Activated naive CD4-positive, alpha-beta T cell treated with anti-CD3 and anti-CD28 coated beads, Interleukin-2, amount 10 ng/mL, durations not matched to agents 7 days and 5 days (primary cell): ENCODE measurements at places on chromosomes 6 and 20.

GRCh38 chr6:105196076-105196475 is 16.3 kb upstream of the POPDC3 start:
- no peak for DNase-seq

DNA sequence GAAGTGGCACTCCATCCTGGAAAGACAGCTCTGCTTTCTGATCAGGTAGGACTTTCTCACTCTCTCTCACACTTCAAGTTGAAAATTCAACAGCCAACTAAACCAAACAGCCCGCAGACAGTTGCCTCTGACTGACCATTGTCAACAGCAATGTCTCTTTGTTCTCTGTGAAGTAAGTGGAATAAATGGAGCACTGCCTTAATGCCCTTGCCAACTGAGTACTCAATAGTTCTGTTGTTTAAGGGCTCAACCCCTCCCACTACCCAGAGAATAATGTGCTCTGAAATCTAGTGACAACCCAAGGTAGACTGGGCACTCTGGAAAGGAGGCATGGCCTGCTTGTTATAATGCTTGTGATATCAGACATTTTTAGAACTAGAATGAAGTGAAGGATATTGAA is 16.8 kb upstream of the BCLAF1 start:
- no peak for DNase-seq

DNA sequence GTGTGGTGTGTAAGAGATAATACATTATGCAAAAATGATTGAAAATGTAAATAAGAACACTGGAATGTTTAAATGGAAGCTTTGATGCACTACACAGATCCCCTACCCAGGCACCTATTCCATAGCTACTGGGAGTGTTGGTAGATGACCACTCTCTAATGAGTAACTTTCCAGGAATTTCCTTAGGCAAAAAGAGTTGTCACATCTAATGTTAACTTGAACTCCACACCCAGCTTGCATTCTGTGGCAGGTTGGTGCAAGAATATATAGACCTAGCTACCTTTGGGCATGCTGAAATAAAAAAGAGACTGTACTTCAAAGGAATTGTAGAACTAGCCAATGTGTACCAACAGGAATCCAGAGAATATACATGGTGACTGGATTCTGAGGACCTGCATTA is 1254.2 kb upstream of the EYS start:
- no peak for DNase-seq

DNA sequence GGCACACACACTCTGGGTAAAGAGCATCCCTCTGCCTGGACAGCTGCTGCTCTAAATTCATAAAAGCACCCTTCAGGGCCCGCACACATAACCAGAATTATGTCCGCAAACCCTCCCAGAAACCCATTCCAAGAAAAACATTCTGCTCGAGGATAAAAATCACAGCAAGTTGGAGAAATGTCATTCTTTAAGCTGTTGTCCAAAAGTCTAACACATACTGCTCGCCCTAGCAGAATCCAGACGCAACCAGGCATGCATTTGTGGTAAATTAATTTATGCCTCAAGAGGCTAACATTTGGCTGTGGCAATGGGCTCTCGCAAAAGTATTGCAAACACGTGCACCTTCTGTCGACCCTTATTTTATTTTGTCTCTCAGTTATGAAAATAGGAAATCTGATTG is 116.1 kb upstream of the INSM1 start:
- no peak for DNase-seq

- DNase-seq = no peak
Measured at GRCh38 chr6:3482869-3483268, 26.0 kb upstream of the SLC22A23 start.

DNA sequence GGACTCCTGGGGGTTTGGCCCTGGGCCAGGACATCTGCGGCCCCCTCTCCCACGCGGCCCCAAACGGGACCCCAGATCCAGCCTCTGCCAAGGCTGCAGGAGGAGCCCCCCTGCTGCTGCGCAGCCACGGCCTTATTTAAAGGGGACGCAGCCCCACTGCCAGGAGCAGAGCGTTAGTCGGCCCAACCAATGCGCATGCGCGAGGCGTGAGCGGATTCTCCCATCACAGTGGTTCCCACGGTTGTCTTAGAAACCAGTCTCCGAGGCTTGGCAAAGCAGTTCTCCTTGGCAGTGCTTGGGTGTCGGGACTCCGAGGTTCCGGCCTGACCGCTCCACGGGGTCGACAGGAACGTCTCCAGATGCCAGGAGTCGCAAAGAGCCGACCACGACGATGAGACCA is 288.3 kb upstream of the ZNF337 start:
- peak; percentile 59 for DNase-seq

DNA sequence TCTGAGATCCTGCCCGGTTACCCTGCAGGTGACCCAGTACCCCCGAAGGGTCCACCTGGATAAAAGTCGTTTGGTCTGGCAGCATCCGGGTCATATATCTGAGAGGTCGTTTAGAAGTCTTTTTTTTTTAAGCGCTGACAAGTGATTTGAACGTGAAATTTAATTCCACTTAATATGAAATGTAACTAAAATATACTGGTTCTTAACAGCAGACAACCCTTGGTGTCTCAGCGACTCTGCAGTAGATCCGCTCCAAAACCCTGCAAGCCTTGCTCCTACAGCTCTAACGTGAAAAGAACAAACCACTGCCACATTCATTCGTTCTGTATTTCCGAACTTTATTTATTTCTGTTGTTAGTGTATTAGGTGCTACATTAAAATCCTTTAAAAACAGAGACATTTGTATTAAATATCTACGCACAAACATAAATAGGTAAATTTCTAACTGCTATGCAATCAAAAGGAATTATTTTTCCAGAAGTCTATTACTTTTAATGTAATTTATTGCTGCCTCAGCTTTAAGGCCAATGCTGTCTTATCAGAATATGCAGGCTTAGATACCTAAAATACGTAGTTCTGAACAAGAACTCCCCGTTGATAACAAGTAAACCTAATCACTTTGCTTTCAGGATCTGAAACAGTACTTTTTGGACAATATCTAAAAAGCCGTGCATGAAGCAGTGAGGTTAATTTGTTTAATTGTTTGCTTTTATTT is 33.5 kb upstream of the TCF21 start:
- DNase-seq = no peak

DNA sequence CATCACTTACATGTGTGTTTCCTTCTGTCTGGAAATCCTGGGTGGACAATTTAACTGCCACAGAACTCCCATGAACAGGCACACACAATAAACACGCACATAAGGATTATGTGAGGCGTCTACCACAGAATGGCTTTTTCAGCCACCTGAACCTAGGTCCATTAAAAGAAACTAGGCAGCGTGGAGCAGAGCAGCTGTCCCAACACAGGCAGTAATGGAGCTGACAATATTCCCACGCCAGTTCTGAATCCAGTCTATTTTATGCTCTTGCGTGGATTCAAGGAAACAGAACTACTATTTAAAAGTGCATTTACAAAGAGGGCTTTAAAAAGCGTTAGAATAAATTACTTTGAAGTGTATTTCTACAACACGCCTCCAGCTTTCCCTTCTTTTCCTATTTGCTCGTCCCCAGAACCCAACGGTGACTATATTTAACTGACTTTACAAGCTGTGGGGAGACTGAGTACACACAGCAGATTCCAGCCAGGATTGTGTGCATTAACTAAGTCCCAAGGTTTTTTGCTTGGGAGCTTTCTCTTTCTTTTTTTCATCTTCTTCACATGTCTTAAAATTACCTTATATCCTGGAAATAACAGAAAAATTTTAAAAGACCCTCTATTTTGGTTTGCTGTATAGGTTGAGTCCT is 95.9 kb downstream of the GMDS start:
- no peak for DNase-seq

DNA sequence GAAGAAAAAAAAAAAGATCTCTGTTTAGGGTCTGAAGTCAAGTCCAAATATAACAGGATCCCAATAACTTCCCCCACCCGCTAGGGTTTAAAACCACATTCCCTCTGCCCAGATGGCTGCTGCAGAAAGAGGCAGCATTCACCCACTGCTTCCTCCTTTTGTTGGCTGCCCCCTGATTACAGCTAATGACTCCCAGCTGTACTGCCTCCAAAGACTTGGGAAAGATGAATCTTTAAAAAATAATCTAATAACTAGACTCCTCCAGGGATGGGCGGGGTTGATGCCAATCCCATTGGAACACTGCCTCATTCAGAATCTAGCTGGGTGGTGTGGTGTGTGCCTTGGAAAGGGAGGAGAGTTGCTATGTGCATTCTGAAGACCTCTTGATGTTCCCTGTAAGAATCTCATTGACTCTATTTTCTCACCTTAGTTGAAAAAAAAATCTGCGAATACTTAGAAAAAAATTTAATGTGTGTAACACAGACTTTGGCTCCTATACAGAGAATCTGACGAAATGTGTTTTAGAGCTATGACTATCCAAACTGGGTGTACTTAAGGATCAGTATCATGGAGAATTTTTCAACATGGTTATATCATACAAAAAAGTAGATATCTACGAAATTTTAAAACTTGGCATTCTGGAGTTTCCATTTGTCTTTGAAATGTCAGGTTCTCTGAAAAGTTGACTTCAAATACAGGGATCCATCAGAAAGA is 174.0 kb downstream of the RNF144B start:
- DNase-seq = no peak

GRCh38 chr6:106446983-106447382 is 86.5 kb downstream of the CRYBG1 start:
- DNase-seq = no peak

DNA sequence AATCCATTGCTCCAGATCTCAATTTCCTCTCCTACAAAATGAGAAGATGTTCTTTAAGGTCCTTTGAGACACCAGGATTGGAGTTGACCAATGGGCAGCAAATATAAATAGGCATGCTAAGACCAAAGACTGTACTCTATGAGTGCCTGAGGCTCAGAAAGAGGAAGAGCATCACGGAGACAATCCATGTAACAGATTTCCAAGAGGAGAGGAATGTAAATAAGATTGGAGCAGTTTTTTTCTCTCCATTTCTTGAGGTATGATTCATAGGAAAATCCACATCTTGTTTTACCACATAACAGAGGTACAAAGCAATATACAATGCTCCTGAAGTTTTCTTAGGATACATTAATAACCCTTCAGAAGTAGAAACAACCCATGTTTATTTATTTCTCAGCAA is 109.8 kb downstream of the UBE3D start:
- DNase-seq = no peak

GRCh38 chr6:145630598-145630997 is 104.7 kb downstream of the EPM2A start:
- DNase-seq = no peak

- DNase-seq = no peak
Measured at GRCh38 chr20:37669062-37669772, 24.6 kb upstream of the CTNNBL1 start.

GRCh38 chr6:118980063-118980462 is 45.1 kb upstream of the MCM9 start:
- no peak for DNase-seq

GRCh38 chr20:32132911-32133549 is 23.5 kb downstream of the TM9SF4 start:
- no peak for DNase-seq

DNA sequence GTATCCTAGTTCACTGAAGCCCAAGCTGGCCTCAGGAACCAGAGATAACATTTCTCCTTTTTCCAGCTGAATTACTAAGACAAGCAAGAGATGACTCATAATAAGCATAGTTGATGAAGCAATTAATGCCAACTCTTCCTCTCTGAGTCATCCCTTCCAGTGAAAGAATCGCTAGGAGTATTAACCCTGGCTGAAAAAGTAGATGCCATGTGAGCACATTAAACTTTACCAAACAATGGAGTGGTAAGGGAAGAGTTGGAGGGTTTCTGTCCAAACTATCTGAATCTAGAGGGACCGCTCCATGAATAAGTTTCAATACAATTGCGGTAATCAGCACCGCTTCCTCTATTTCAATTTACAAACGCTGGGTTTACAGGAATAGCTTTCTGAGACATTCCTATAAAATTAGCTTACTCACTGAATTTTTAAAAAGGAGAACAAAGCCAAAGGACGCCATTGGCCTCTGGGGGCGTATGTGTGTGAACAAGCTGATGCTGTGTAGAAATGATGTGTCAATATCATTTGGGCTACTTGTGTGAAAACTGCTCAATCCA is 48.3 kb downstream of the ATXN1 start:
- DNase-seq = no peak

- peak; percentile 80 for DNase-seq
Measured at GRCh38 chr6:30690403-30691207, at the start of gene NRM. NRM (minus strand) TSS chr6:30690984; CDS start chr6:30690974, 10 bp downstream.

GRCh38 chr6:165469483-165469882 is 160.1 kb upstream of the C6orf118 start:
- no peak for DNase-seq

DNA sequence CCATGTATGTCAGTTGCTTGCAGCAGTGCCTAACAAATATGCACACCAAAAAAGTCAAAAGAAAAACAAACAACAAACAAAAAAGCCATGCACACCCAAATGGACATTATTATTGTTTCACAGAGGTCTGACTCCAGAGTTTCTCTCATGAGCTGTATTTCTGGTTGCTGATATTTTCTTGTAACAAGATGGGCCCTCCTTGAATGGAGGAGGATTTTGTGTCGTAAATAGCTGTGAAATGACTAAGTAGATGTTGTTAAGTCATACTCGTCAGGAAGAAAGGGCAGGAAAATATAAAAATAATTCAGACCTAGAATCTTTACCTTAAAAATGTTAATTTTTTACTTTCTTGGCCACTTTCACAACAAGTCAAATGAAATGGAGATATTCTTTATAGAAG is 96.0 kb downstream of the PLEKHG1 start:
- no peak for DNase-seq
